ENCODE measurements at places on chromosomes 3 and 15. TPM values are rescaled to one million over a fixed set of nuclear protein-coding genes. Genes with fewer than 3 reads are reported as not detected.

CPEB1 gene
- polyA plus RNA-seq, result 0.11 TPM

KBTBD13 gene
- not detected for polyA plus RNA-seq

CCR3 gene
- 0.15 TPM for polyA plus RNA-seq

SST gene
- polyA plus RNA-seq, result not detected

GATA2 gene
- 0.11 TPM for polyA plus RNA-seq

BSN gene
- 0.05 TPM for polyA plus RNA-seq

SPESP1 gene
- 1.3 TPM for polyA plus RNA-seq

CNTN3 gene
- polyA plus RNA-seq, result not detected

MKRN2OS gene
- polyA plus RNA-seq, result not detected

ACVR2B gene
- polyA plus RNA-seq, result not detected

DUT gene
- 147 TPM for polyA plus RNA-seq

P4HTM gene
- polyA plus RNA-seq, result 20.4 TPM

IL17RE gene
- not detected for polyA plus RNA-seq

CLPX gene
- 31.4 TPM for polyA plus RNA-seq

SH2D7 gene
- polyA plus RNA-seq, result not detected

CYP8B1 gene
- not detected for polyA plus RNA-seq

SLC12A1 gene
- not detected for polyA plus RNA-seq

HIGD2B gene
- polyA plus RNA-seq, result not detected

GOLGA8Q gene
- 0.23 TPM for polyA plus RNA-seq

KLF15 gene
- polyA plus RNA-seq, result not detected

PCLAF gene
- 1.4 TPM for polyA plus RNA-seq

GHSR gene
- not detected for polyA plus RNA-seq

ITPKA gene
- polyA plus RNA-seq, result not detected

UNC45A gene
- polyA plus RNA-seq, result 65.3 TPM

WNT7A gene
- polyA plus RNA-seq, result 0.23 TPM

ATP1B3 gene
- 73.4 TPM for polyA plus RNA-seq

SPG11 gene
- polyA plus RNA-seq, result 41.7 TPM

FES gene
- 7.7 TPM for polyA plus RNA-seq

CFAP92 gene
- polyA plus RNA-seq, result not detected

ABHD14A gene
- 61.6 TPM for polyA plus RNA-seq

TUSC7 gene
- polyA plus RNA-seq, result not detected

SAMMSON gene
- polyA plus RNA-seq, result not detected

GOLGA8T gene
- not detected for polyA plus RNA-seq

STAB1 gene
- not detected for polyA plus RNA-seq

CPB1 gene
- polyA plus RNA-seq, result not detected

PLCB2 gene
- polyA plus RNA-seq, result 20.8 TPM

MAP2K1 gene
- 39.7 TPM for polyA plus RNA-seq

CFAP100 gene
- not detected for polyA plus RNA-seq

SLC38A3 gene
- polyA plus RNA-seq, result not detected

IL17RD gene
- not detected for polyA plus RNA-seq

ISL2 gene
- polyA plus RNA-seq, result 0.89 TPM

LSAMP gene
- polyA plus RNA-seq, result 0.94 TPM

NEK10 gene
- not detected for polyA plus RNA-seq

TNFAIP8L3 gene
- not detected for polyA plus RNA-seq

ACP3 gene
- 0.28 TPM for polyA plus RNA-seq

ATP13A4 gene
- polyA plus RNA-seq, result 0.85 TPM

CD200R1 gene
- 8.5 TPM for polyA plus RNA-seq

AMOTL2 gene
- polyA plus RNA-seq, result not detected

WNT5A gene
- polyA plus RNA-seq, result not detected

POTEB gene
- not detected for polyA plus RNA-seq

PTX3 gene
- not detected for polyA plus RNA-seq

TPRG1 gene
- not detected for polyA plus RNA-seq

ASB14 gene
- 0.53 TPM for polyA plus RNA-seq

PCNP gene
- polyA plus RNA-seq, result 119 TPM

FETUB gene
- not detected for polyA plus RNA-seq

TBL1XR1 gene
- 23.6 TPM for polyA plus RNA-seq

FOXP1 gene
- 277 TPM for polyA plus RNA-seq

MEGF11 gene
- polyA plus RNA-seq, result 0.41 TPM

All from IgD-negative memory B cell (primary cell).